Stimulated activated CD4-positive, alpha-beta T cell treated with anti-CD3 and anti-CD28 coated beads, Interleukin-1b, Interleukin-23, amount 100 ng/mL, for 4 hours (primary cell): ENCODE measurements at places on chromosomes 1 and 21.

DNA sequence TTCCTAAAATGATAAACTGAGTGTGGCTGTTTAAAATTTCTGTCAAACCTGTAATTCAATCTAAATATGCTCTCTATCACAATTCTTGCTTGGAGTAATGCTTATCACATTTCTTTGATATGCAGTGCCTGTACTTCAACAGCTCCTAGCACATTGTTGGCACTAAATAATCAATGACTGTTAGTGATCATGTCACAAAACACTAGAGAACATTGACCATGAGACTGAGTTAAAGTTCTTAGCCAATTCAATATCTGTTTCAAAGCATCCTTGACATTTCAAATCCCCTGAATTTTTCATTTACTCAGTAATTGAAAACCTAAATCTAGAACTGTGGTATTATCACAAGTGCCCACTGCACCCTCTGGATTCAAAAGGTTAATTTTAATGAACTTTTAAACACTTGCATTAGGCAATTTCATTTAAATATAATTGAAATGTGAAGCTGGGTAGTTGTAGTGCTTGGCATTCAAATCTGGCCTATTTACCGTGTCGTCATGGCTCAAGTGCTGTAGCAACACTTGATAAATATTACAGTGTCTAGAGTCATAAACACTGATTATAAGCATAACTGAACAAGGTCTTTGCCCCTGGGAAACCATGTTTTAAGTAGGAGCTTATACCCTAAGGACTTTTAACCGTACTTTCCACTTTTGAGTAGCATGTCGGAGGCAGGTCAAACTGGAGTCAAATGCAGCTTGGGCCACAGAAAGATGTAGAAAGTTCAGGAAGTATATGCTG lies 143.6 kb downstream of the LRRC7 start:
- DNase-seq: no peak

DNA sequence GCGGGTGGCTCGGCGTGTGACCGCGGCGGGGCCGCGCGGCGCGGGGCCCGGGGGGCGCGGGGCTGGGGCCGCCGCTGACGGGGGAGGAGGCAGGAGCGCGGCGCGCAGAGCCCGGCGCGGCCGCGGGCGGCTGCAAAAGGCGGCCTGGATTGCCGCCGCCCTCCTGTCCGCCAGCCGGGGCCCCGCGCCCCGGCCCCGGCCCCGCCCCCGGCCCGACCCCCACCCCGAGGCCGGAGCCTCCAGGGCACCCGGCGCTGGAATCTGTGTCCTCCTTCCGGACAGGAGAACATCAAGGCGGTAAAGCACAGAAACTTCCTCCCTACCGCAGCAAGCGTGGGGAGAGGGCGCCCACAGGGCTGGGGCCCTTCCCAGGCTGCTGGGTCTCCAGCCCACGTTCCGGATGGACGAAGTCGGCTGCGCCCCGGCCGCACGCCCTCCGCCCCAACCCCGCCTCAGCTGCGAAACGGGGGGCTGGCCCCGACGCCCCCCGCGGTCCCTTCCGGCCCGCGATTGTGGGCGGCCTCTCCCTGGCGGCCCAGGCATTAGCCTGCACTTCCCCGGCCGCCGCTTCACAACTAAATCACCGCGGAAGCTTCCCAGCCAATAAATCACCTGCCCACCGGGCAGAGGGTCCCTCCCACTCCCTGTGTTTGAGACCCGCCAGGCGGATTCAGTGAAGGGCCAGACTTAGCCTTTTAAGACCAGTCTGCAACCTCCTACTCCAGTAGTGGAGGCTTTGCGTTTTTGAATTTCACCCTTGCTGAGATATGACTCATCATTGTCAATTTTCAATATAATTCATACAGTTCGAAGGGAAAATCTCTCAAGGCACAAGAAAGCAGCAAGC lies 106.0 kb downstream of the SLC45A1 start:
- DNase-seq: peak; percentile 43

DNA sequence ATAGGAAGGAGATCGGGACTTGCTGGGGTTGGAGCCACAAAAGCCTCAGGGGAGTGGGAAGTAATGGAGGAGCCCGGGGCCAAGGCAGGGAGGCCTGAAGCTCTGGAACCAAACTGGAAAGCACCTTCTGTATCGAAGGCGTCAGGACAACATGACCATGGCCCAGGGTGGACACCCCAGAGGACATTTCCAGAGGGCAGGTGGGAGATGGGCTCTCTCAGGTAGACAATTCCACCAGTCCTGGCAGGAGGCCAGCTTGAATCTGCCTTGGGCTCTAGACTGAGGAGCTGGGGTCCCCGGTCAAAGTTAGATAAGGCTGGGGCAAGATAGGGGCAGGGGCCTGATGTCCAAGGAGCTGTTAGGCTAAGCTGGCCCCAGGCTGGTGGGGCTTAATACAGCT lies 104.9 kb upstream of the EDN2 start:
- DNase-seq: no peak

DNA sequence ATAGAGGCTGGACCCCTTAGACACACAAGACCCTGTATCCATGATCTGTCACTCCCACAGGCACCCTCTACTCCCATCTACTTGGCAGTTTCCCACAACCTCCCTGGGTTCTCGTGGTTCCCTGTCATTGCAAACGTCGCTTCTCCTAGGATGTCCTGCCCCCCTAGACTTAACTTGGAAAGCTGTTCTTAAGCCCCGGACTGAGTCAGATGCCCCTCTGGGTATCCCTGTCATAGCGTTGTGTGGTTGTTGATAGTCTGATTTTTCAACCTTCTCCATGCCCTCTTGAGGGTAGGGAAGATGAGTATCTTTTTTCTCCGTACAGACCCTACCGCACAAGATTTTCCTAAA lies 11.8 kb downstream of the RCC1 start:
- no peak for DNase-seq

DNA sequence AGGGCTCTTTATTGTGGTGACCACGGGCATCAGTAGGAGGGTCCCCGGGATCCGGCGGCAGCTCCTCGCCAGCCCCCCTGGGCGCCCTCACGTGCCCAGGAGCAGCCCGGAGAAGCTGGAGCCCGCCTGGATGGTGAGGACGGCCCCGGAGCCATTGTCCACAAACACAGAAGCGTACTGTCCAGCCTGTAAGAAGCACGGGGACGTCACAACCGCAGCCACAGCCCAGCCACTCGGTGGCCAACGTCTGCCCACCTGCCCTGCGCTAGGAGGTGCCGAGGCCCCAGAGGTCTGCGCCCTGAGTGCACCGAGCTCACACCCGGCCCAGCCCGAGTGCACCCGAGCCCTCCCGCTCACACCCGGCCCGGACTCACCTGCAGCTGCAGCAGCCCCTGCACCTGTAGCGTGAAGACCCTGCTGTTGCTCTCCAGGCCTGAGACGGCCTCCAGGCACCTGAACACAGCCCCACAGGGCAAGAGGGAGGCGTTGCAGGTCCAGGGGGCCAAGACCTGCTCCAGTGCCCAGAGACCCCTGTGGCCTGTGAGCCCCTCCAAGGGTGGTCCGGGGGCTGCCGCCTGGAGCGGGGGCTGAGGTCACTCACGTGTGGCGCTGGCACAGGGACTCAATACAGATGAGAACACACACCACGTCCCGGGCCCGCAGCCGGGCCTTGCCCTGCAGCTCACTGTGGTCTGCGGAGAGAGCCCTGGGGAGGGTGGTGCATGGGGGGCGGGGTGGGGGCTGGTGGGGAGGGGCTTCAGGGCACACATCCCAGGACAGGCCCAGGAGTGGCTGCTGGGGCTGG lies 3.9 kb downstream of the C1QTNF12 start:
- no peak for DNase-seq

- DNase-seq: peak; percentile 16
These were observed 18.3 kb upstream of the VAMP3 start for GRCh38 chr1:7752512-7753417.

DNA sequence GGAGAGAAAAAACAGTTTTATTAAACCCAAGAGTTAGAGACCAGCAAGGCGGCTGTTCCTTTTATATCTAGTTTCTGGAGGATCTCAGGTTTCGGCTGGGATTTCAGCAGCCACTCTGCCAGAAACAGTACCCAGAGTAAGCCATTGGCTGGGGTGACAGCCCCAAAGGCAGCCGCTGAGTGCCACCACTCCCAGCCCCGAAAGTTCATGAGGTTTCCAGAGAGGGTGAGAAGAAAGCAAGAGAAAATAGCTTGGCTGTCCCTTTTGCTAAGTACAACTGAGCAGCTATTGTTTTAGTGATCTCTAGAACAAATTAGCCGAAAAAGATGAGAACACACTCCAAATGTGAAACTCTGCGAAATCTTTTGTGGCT lies 1.2 kb downstream of the SH3BGR start:
- no peak for DNase-seq

GRCh38 chr1:27044613-27045151 lies 32.0 kb upstream of the TENT5B start:
- DNase-seq: peak; percentile 94
